A673 (cell line): ENCODE measurements at places on chromosomes 12 and 14. TPM values are rescaled to one million over a fixed set of nuclear protein-coding genes. Genes with fewer than 3 reads are reported as not detected.

Gene TRAFD1
- 35.2 and 37.8 TPM in 2 replicates for total RNA-seq

DNA sequence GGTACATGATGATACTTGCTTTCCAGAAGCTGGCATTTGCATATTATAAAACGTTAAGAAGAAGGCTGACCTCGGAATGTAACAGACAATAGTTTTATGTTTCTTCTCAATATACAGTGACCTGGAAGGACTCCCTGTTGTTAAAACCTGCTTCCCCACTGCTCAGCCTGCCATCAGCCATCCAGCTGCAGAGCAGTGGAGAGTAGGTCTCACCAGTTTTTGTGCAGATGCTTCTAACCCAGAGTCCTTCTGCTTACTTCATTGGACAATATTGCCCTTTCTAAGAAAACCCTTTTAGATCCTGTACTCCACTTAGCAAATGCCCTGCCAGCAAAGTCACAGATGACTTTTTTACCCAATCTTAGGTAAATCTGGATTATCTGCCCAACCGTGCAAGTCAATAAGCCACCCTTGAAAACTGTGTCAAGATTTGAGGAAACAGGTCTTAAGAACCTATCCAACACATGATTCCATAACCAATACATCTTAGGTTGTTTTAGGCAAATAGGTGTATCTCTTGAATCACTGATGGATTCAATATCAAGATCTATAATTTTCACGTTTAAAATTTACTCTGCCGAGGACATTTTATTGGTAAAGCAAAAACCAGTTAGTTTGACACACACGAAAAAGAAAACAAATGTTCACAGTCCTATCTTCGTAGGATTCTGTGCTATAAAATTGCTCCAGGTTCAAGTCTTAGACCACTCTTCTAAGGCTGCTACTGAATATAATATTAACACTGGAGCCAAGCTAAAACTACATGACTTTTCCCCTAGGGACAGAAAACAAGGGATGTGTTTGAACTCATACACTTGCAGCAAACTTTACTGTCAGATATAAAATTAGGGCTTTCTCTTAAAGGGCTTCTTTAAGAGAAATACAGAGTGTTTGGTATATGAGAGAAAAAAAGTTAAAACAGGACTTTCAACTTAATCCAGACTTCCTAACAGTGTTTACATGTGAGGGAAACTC is 5.7 kb downstream of the PHLDA1 start:
- DNase-seq = no peak

- DNase-seq = peak; percentile 66
Measured at GRCh38 chr14:81453166-81453766, 53.1 kb upstream of the STON2 start.

DNA sequence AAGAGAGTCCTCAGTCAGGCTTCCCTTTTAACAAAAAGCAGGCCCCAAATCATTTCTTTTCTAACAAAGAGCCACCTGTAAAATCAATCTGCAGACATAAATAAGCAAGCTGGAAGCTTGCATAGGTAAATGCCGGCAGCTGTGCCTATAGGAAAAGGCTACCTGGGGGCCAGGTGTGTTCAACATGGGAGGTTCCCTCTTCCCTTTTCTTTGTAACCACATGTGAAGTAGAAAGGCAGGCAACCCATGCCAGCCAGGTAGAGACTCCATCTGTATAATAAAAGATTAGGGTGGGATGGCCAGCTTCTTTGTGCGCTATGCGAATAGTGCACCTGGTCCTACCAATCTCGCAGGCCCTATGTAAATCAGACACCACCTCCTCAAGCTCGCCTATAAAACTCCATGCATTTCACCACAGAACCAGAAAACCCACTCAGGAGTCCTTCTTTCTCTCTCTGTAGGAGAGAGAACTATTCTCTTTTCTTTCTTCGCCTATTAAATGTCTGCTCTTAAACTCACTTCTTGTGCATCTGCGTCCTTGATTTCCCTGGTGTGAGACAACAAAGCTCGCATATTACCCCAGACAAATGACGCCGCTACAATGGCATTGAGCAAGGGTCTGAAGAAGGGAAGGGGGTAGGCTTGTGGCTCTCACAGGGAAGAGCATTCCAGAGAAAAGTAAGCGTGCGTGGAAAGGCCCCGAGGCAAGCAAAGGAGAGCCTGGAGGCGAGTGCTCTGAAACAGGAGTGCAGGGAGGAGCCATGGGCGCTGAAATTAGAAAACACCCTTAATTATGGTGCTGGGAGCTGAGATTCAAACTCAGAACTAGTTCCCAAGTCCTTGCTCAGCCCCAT is 67.2 kb downstream of the TTC9 start:
- DNase-seq = no peak

GRCh38 chr14:100304825-100305323 is 1.4 kb downstream of the SLC25A29 start:
- DNase-seq = peak; percentile 70

Gene CERS5
- 57.0 and 63.7 TPM in 2 replicates for total RNA-seq

DNA sequence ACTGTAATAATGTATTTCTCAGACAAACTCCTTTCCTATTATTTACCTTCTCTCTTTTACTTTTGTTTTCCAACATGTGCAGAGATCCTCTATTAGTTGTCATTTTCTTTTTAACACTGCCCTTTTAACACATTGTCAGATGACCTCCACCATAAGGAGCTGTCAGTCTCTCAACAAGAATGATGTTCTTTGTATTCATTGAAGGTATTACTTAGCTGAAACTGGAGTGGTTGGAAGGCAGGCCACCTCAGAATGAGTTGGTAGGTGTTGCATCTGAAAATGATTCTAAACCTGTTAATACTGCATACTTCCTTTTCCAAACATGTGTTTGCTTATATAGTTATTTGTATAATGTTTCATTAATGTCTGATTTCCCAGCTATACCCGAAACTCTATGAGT is 16.9 kb downstream of the TMEM117 start:
- no peak for DNase-seq

Gene PZP
- total RNA-seq = not detected in 2 replicates

Gene ZNF10
- 10.1 and 13.5 TPM in 2 replicates for total RNA-seq

Gene CDK2
- total RNA-seq = 103 and 113 TPM in 2 replicates

DNA sequence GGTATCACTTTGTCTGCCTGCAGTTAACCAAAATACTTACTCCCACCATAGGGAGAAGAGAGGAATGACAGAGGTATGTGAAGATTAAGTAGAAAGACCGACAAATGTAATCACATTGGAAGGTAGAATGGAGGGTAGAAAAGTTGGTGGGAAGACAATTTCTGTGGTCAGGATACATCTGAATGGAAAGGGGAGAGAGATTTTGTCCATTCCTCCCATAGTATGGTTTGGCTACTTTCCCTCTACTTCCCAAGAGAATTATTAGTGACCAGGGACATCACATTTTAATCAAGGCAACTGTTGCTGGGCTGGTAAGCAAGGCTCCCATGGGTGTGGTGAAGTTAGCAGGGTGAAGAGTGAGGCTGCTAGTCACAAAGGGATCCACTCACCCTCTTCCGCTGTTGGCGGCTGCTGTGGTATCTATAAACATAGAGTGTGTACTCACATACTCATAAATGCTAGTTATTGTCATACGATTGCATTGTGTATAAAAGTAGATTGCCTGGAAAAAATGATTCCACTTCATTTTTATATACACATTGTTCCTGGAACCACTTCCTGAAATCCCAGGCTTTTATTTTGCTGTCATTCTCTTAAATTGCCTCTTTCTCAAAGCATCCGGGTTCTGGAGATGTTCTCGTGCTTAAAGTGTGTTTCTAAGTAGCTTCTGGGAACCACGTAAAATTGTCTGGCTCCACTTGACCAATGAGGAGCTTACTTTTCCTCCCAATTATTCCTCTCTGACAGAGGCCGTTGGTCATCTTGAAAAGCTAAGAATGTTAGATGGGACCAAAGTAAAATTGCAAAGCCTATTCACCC is 413.1 kb downstream of the ZFP36L1 start:
- DNase-seq = no peak

GRCh38 chr12:46438719-46439319 is 66.2 kb upstream of the SLC38A2 start:
- no peak for DNase-seq

GRCh38 chr14:24903337-24903736 is 146.6 kb downstream of the STXBP6 start:
- peak; percentile 12 for DNase-seq

- no peak for DNase-seq
Measured at GRCh38 chr12:24695657-24696329, 253.1 kb downstream of the BCAT1 start.

Gene CBLN3
- 0.80 and 1.4 TPM in 2 replicates for total RNA-seq

DNA sequence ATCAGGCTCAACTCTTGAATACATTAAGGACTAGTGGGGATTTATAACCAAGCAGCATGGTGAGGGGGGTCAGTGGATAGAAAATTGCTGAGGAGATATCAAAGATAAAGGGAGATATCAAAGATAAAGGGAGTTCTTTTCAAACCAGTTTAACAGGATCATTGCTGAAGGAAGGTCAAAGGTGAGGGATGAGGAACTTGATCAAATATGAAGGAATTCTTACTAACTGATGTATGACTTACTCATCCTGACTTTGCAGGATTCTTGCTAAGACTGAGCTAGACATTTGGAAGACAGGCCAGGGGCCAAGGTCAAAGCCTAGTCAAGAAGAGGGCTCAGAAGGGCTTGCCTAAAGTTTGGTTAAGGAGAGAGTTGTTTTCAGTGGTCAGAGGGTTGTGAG is 4.8 kb downstream of the ABHD4 start:
- DNase-seq = no peak

DNA sequence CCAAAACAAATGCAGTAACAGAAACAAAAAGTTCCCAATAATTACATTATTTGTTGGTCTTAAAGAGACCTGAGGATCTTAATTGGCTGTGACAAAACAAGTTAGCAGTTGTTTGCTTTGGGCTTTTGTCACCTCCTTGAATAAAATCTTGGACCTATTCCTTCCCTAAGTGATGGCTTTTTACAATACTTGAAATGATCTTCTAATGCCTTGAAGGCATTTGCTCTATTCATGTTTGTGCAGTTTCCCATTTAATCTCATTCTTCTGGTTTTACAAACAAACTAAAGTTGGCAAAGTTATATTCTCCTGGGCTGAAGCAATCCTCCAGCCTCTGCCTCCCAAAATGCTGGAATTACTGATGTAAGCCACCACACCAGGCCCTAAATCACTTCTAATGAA is 98.8 kb downstream of the OSBPL8 start:
- no peak for DNase-seq

Gene TAS2R7
- not detected in 2 replicates for total RNA-seq

GRCh38 chr14:87934185-87934584 is 58.8 kb downstream of the GALC start:
- peak; percentile 4 for DNase-seq

- no peak for DNase-seq
Measured at GRCh38 chr12:120687578-120688289, 785 bp downstream of the MLEC start.

Gene NFKBIA
- 69.9 and 73.9 TPM in 2 replicates for total RNA-seq

GRCh38 chr12:32828120-32828519 is 68.5 kb downstream of the PKP2 start:
- DNase-seq = no peak

- DNase-seq = peak; percentile 64
Measured at GRCh38 chr12:88993651-88994050, 358.6 kb downstream of the DUSP6 start.

- DNase-seq = peak; percentile 60
Measured at GRCh38 chr14:55129428-55130195, 560 bp downstream of the LGALS3 start.

Gene FAM181A
- total RNA-seq = not detected in 2 replicates

DNA sequence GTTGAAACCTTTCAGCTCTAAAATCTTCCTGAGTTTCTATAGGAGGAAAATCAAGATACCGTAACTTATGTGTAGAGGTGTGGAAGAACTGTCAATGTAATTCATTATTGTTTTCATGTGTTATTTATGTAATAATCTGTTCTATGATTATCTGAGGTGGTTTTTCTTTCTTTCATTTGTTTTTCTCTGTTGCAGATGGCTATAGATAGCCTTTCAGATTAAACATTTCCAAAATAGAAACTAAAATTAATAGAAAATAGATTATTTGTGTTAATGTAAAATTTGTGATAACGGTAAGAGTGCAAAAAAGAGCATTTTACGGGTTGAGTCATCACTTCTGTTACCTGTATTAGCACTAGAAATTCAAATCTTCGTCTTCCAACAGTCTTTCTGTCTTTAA is 128.8 kb downstream of the SYNE2 start:
- no peak for DNase-seq

Gene ENDOU
- 0.35 and 0.58 TPM in 2 replicates for total RNA-seq

Gene MANSC1
- 10.5 TPM in 2 replicates for total RNA-seq

DNA sequence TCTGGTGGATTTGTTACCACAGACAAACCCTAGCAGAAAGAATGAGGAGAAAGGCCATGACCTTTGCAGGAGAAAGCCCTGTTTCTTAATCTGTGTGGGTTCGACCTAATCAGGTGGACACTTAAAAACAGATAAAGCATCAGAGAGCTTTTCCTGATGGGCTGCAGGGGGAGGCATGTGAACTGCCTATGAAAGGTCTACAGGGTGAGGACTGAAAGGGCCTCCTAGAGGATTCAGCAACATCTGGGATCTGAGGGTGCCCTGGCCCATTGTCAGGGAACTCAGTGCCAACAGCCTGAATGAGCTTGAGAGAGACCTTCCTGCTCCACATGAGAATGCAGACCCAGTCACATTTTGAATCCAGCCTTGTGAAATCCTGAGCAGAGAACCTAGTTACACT is 178.8 kb upstream of the DDHD1 start:
- DNase-seq = no peak

DNA sequence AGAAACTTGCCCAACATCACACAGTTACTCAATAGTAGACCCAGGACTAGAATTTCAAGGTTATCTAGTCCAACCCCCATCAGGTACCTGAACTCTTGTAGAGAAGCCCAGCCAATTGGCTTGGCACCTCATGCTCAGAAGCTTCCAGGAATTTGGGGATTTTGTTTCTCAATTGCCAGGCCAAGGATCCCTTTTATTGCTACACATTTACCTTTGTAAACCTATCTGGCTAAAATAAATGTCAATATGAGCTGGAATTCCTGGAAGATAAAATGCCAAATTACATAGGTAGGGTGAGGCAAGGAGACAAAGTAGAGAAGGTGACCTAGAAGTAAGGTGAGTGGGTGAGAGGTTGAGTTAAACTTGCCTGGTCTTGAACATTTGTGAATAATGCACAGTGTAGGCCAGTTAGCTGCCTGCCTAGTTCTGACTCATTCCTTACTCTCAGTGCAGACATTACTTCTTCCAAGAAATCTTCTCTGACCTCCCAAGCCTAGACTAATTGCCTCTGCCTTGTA is 36.3 kb downstream of the SDR9C7 start:
- DNase-seq = no peak

DNA sequence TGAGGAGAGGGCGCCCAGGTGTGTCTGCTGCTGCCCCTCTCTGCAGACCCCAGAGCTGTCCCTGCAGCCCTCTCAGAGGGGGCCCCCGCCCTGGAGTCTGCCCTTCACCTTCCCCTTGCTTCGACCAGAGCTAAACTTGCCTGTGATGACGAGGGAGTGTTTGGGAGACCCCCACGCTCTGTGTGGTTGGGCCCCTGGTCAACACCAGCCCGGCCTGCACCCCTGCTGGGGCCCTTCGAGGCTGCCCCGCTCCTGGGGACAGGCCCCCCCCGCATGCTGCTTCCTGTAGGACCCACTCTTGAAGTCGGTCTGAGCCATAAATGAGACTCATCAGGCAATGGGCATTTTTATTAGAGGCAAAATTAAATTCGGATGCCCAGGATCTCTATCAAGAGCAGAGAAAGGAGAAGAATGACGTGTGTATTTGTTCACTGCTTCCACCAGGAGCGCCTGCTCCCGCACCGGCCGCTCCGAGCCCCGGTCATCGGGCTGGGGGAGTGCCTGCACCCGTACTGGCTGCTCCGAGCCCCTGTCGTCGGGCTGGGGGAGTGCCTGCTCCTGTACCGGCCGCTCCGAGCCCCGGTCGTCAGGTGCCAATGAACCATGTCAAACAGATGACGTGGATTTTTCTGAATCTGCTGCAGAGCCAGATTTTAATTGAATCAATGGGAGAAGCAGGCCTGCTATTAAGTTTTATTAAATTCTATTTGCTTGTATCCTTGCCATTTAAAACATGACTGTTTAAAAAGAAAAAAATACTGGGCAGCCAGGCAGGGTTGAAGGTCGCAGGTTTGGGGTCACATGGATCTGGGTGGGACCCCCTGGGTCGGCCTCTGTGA is 47.7 kb downstream of the NOC4L start:
- DNase-seq = no peak
